ENCODE measurements at places on chromosomes 1 and 21. TPM values are rescaled to one million over a fixed set of nuclear protein-coding genes. Genes with fewer than 3 reads are reported as not detected.

The CELA2A gene
- total RNA-seq: not detected

The HLX gene
- total RNA-seq: 16.3 TPM

The CYP4Z1 gene
- total RNA-seq: 6.2 TPM

The FABP3 gene
- total RNA-seq: 17.8 TPM

The GJA4 gene
- total RNA-seq: 9.9 TPM

The BCAR3 gene
- total RNA-seq: 22.3 TPM

The PDC gene
- not detected for total RNA-seq

The NTNG1 gene
- 0.44 TPM for total RNA-seq

The SPRR1A gene
- not detected for total RNA-seq

The RC3H1 gene
- total RNA-seq: 33.1 TPM

The ESRRG gene
- 0.17 TPM for total RNA-seq

The ATP1A1 gene
- total RNA-seq: 161 TPM

The KCNN3 gene
- total RNA-seq: 0.57 TPM

The SELENBP1 gene
- total RNA-seq: 100 TPM

The FBLIM1 gene
- 21.9 TPM for total RNA-seq

The HCRTR1 gene
- not detected for total RNA-seq

The PKLR gene
- not detected for total RNA-seq

The SPOCD1 gene
- 2.6 TPM for total RNA-seq

The LRRIQ3 gene
- 0.75 TPM for total RNA-seq

The CYP4X1 gene
- 46.5 TPM for total RNA-seq

The KRTAP21-2 gene
- total RNA-seq: not detected

The DPYD gene
- total RNA-seq: 47.1 TPM

The FMO5 gene
- 10.7 TPM for total RNA-seq

The NPR1 gene
- 112 TPM for total RNA-seq

The FAAH gene
- 69.3 TPM for total RNA-seq

The LCA5L gene
- total RNA-seq: 0.66 TPM

The KRTAP7-1 gene
- not detected for total RNA-seq

The CENPF gene
- total RNA-seq: 1.7 TPM

The MAB21L3 gene
- 3.7 TPM for total RNA-seq

The TEDDM1 gene
- not detected for total RNA-seq

The FCER1G gene
- 510 TPM for total RNA-seq

The CD53 gene
- total RNA-seq: 81.8 TPM
